ENCODE measurements at places on chromosomes 16 and 17.

- DNase-seq, result no peak
Measured at GRCh38 chr16:4958510-4959438, 644 bp downstream of the SEC14L5 start.

GRCh38 chr16:89199241-89200123 lies 855 bp downstream of the SLC22A31 start:
- no peak for DNase-seq

- no peak for DNase-seq
Measured at GRCh38 chr16:63890081-63890480, 1231.8 kb downstream of the CDH11 start.

- no peak for DNase-seq
Measured at GRCh38 chr17:40328386-40328766, 19.4 kb downstream of the RARA start.

DNA sequence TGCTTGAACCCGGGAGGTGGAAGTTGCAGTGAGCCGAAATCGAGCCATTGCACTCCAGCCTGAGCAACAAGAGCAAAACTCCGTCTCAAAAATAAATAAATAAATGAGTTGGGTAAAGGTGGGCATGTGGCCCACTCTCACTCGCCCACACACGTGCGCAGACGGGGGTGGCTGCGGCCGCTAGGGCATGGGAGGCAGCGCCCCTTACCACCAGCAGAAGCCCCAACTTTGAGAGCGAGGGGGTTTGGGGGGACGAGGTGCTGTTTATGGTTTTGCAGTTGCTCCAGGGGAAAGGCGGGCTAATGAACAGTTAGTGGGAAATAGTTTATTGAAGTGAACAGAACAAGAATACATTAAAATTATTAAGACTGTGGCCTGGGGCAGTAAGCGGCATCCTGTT lies 14.9 kb upstream of the RBFOX3 start:
- no peak for DNase-seq

- DNase-seq, result no peak
Measured at GRCh38 chr16:66188917-66189725, 177.4 kb upstream of the CDH5 start.

- no peak for DNase-seq
Measured at GRCh38 chr17:62690168-62690897, 62.9 kb downstream of the MRC2 start.

- DNase-seq, result no peak
Measured at GRCh38 chr16:68369697-68370580, 59.1 kb downstream of the PRMT7 start.

DNA sequence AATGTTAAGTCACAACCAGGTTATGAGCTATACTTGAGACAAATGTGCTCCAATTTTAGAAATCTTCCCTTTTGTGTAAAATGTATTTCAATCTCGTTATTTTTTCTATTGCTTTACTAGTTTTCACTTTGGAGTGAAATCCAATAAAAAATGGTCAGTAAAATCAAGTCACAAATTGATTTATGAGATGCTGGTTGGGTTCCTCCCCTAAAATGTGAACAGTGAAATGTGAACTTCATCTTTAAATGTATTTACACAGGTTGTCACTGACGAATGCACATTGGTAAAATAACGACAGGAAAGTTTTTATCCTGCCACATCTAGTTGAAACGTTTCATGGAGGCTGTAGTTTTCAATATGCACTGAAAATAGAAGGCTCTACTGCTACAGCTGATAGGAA lies 55.5 kb downstream of the COX10 start:
- DNase-seq, result no peak

DNA sequence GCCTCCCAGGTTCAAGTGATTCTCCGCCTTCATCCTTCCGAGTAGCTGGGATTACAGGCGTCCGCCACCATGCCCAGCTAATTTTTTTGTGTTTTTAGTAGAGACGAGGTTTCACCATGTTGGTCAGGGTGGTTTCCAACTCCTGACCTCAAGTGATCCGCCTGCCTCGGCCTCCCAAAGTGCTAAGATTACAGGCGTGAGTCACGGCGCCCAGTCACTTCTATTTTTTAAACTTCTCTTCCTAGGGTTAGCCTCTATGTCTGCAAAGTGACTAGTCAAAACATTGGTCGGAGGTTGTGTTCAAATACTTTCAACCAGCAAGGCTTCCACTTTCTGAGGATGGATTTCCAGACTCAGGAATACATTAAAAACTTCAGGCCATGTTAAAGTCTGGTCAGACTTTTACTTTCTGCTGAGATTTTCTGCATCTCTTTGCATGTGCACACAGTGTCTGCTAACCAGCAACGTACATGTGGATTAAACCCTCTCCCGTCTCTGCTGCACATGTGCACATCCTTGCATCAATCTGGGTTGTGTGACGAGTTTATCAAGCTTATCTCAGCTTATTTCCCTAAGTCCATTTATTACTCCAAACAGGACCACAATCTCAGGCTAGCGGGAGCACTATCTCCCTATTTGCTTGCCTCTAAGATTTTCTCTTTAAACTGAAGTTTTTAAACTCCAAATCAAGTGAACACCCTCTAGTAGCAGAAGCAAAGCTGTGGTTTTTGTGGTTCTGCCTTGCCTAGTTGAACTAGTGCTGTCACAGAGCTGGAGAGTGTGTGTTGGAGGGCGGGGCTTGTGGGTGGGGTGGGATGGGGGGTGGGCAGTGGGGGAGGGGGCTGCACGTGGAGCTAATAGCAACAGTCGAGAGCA lies 525.2 kb upstream of the GOT2 start:
- DNase-seq, result no peak

DNA sequence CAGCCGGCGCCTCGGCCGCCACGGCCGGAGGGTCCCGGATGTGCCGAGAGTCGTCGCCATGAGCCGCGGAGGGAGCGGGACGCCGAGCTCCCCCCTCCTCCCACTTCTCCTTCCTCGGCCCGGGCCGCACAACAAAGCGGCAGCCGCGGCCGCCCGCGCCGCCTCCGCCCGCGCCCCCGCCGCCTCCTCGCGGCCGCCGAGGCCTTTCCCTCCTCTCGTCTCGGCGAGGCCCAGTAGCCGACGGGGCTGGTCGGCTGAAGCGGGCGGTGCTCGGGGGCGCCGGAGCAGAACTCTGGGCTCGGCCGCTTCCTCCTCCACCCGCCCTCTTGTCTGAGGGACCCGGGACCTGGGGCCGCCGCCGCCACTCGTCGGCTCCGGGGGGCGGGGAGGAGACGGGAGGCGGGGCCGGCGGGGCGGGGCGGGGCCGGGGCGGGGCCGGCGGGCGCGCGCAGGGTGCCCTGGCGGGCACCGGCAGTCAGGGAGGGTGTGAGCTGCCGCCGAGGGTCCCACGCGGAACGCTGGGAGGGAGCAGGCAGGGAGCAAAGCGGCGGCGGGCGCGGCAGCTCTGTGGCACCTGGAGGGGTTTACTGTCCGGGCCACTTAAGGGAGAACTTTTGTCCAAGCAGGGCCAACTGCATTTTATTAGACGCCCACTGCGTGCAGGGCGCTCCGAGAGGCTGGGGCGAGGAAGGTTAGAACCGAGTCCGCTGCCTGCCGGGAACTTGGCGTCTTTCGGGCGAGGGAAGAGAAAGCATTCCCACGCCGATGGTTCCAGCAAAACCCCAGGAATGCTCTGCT lies at the start of gene SMURF2:
Gene SMURF2, minus strand, starts transcription at position 332 of the 798 bp plus-strand sequence. CDS start 427 bp downstream, outside the sequence.
- peak; percentile 14 for DNase-seq

DNA sequence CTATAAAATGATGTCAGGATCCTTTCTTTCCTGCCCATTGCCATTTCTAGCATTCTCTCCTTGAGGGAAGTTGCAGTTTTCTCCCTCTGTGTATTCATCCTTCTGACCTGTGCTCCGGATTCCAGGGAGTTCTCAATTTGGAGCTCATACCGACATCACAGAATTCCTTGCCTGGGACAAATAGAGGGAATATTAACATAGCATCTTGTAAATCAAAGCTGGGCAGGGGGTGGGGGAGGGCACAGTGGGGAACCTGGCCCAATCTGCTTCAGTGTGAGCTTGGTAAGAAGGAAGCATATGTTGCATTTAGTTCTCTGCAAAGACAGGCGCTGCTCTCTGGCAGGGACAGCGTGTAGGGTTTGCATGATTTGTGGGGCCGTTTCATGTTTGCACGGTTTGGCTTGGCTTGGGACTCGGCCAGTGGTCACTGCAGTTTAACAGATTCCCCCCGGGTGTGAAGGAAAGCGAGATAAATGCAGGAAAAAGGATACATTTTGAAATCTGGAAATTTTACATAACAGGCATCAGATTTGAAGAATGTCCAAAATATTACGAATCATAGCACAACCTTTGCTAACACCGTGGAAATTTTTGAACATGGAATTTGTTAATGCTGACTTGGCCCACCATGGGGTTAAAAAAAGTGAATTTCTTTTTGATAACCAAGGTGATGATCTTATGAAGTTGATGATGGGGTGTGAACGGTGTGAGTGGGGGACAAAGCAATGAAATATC lies 178.0 kb downstream of the WWOX start:
- DNase-seq, result no peak

GRCh38 chr17:75404223-75404730 lies 1.2 kb downstream of the GRB2 start:
- DNase-seq, result no peak

GRCh38 chr17:83149761-83150251 lies 70.4 kb downstream of the METRNL start:
- no peak for DNase-seq

GRCh38 chr17:73938706-73939105 lies 264.8 kb upstream of the RPL38 start:
- DNase-seq, result no peak

GRCh38 chr16:20879175-20880040 lies 20.8 kb downstream of the DCUN1D3 start:
- DNase-seq, result no peak

GRCh38 chr16:85445779-85446222 lies 167.3 kb upstream of the GSE1 start:
- DNase-seq, result no peak

DNA sequence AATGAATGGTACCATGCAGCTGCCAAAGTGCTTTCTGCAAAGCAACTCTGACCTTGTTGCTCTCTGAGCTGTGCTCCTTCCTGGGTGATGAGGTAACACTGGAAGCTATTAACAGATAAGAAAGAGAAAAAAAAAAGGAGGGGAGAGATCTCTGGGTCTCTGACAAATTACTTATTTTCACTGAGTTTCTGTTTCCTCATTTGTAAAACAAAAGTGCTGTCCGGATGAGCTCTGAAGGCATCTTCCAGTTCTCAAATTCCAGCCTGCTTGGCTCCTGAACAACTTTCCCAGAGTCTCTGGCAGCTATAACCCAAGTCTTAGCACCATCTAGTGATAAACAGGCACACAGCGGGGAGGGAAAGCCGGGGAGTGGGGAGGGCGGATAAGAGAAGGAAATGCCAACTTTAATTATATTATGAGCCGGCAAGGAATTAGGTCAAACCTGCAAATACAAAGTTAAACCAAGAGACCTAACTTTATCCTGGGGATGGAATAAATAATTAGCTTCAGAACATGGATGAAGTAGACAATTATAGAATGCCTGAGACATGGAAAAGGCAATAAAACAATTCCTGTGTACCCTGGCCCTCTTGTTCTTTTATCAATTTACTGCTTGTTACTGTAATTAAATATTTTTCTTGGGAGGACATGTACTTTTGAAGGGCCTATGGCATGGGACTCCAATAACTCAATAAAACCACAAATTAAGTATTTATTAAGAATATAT lies 61.3 kb upstream of the KIFC3 start:
- no peak for DNase-seq

- DNase-seq, result no peak
Measured at GRCh38 chr17:56976941-56977608, 856 bp upstream of the SCPEP1 start.

- no peak for DNase-seq
Measured at GRCh38 chr17:81074875-81075274, 39.9 kb downstream of the BAIAP2 start.

- DNase-seq, result no peak
Measured at GRCh38 chr16:67535201-67535600, 6.6 kb downstream of the RIPOR1 start.

GRCh38 chr17:62179525-62180161 lies 114.6 kb upstream of the MED13 start:
- DNase-seq, result peak; percentile 1

- no peak for DNase-seq
Measured at GRCh38 chr17:48179071-48179945, 71.7 kb downstream of the SNX11 start.
